H9 (cell line): ENCODE measurements at places on chromosomes 2 and 18. TPM values are rescaled to one million over a fixed set of nuclear protein-coding genes. Genes with fewer than 3 reads are reported as not detected.

DNA sequence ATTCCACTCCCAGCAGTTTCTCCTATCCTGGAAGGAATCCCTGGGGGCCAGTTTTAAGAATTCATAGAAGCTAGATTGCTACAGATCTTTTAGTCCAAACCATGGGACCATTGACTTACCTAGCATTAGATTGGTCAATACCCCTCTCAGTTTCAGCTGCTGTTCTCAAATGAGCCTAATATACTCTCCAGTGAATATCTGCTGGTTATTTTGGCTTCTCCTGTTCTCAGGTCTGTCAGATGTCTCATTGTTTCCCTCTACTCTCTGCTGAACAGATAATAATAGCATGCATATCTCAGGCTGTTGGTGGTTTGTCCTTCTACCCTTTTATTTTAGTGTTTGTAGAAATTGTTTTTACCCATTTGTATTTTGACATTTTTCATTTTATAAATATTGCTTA, 99.5 kb downstream of the FHOD3 start:
- H3K4me3 ChIP-seq, result no peak overlapping the region
- H3K27ac ChIP-seq, result no peak overlapping the region
- peaks cover 31% of the 10 kb centered on the region for H3K36me3 ChIP-seq
- H3K4me1 ChIP-seq, result no peaks in the 10 kb centered on the region
- H3K27me3 ChIP-seq, result no peaks in the 10 kb centered on the region

GRCh38 chr2:186907897-186908296, 58.9 kb upstream of the ZSWIM2 start:
- DNase-seq, result no peak
- no peak overlapping the region for H3K4me3 ChIP-seq
- no peaks in the 10 kb centered on the region for H3K36me3 ChIP-seq
- H3K27me3 ChIP-seq, result no peaks in the 10 kb centered on the region
- no peaks in the 10 kb centered on the region for H3K4me1 ChIP-seq

NTSR2 gene
- not detected in 2 replicates for total RNA-seq

ZEB2 gene
- total RNA-seq, result 0.77 and 1.2 TPM in 2 replicates

PAX8 gene
- not detected in 2 replicates for total RNA-seq
